Spleen (tissue), 13 donors: ENCODE measurements at places on chromosomes 12 and 14. TPM values are rescaled to one million over a fixed set of nuclear protein-coding genes. Genes with fewer than 3 reads are reported as not detected.

SPPL3 gene
- 42.5 TPM for total RNA-seq

TEP1 gene
- 80.8 TPM for total RNA-seq

RFX4 gene
- total RNA-seq: not detected

RNASE3 gene
- total RNA-seq: 24.0 TPM

GDF3 gene
- total RNA-seq: 1.7 TPM

TAS2R42 gene
- not detected for total RNA-seq

LRIG3 gene
- 23.7 TPM for total RNA-seq

GPX2 gene
- not detected for total RNA-seq

TTC9 gene
- total RNA-seq: 10.0 TPM

MIP gene
- not detected for total RNA-seq

WASHC4 gene
- total RNA-seq: 107 TPM

C3AR1 gene
- total RNA-seq: 36.6 TPM

B4GALNT1 gene
- total RNA-seq: 0.67 TPM

TSHR gene
- total RNA-seq: 0.46 TPM

ESPL1 gene
- 2.3 TPM for total RNA-seq

RPS6KL1 gene
- 6.7 TPM for total RNA-seq

PZP gene
- 2.0 TPM for total RNA-seq

NPAS3 gene
- total RNA-seq: 6.8 TPM

SYNDIG1L gene
- total RNA-seq: not detected

ESR2 gene
- total RNA-seq: 7.3 TPM

ACACB gene
- total RNA-seq: 32.1 TPM

EAPP gene
- 35.2 TPM for total RNA-seq

ORAI1 gene
- total RNA-seq: 27.7 TPM

SLC25A21 gene
- total RNA-seq: 0.33 TPM

CCDC196 gene
- not detected for total RNA-seq

ENDOU gene
- 0.32 TPM for total RNA-seq

DICER1 gene
- 96.9 TPM for total RNA-seq

ART4 gene
- 46.1 TPM for total RNA-seq

ACSM4 gene
- total RNA-seq: not detected

ZNF605 gene
- 11.9 TPM for total RNA-seq

CD69 gene
- 65.6 TPM for total RNA-seq

AKAP5 gene
- 2.9 TPM for total RNA-seq

EIF2S3B gene
- total RNA-seq: 0.79 TPM

HOXC13 gene
- total RNA-seq: not detected

MANSC1 gene
- total RNA-seq: 15.9 TPM

IL22 gene
- total RNA-seq: not detected

KRT85 gene
- not detected for total RNA-seq

SLC8B1 gene
- total RNA-seq: 110 TPM

TM9SF1 gene
- total RNA-seq: 53.6 TPM
